ENCODE measurements at places on chromosomes 16 and 17.

DNA sequence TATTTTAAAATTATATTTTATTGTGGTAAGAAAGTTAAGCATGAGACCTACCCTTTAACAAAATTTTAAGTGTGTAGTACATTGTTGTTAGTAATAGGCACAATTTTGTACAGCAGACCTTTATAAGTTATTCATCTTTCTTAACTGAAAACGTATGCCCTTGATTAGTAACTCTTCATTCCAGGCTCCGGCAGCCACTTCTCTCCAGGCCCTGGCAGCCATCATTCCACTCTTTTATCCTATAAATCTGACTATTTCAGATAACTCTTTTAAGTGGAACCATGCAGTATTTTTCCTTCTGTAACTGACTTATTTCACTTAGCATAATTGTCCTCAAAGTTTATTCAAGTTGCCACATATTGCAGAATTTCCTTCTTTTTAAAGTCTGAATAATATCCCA, 348.2 kb downstream of the CDH11 start:
- DNase-seq = no peak

- DNase-seq = no peak
Measured at GRCh38 chr17:14080847-14081251, 11.5 kb downstream of the COX10 start.

GRCh38 chr17:148757-149156, 11.4 kb downstream of the SCGB1C2 start:
- DNase-seq = no peak

GRCh38 chr16:84093879-84094270, 22.9 kb downstream of the MBTPS1 start:
- no peak for DNase-seq

DNA sequence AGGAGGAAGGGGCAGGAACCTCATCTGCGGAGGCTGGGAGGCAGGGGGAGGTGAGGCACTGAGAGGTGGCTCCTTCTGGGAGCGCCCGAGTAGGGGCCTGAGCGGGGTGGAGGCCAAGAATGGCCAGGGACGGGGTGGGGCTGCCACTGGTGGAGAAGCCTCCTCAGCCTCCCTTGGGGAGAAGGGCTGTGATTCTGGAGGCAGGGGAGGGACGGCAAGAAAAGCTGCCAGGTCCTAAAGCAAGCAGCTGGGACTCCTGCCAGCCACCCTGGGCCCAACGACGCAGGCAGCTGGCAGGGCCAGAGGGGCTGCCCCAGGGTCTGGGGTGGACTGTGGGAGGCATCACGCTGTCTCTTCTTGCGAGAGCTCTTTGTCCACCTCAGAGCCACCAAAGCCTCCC, 12.7 kb upstream of the MLKL start:
- no peak for DNase-seq

DNA sequence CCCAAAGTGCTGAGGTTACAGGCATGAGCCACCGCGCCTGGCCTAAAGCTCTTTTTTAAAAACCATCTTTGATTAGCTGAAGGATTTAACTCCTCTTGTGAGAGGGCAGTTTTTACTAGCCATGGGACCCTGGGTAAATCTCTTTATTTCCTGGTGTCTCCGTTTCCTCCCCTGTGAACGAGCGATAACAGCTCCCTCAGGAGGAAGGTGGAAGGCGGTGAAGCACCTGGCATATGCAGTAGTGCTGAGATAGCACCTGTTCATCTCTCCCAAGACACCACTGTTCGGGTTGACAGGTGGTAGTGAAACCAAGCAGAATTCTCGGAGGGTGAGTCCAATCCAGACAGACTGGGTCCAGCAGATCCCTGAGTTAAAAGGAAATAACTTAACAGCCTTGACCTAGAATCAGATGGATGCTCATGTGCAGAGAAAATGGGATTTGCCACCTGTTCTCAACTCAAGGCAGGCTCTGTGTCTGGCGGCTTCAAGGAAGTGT, 86.2 kb downstream of the CRISPLD2 start:
- no peak for DNase-seq

DNA sequence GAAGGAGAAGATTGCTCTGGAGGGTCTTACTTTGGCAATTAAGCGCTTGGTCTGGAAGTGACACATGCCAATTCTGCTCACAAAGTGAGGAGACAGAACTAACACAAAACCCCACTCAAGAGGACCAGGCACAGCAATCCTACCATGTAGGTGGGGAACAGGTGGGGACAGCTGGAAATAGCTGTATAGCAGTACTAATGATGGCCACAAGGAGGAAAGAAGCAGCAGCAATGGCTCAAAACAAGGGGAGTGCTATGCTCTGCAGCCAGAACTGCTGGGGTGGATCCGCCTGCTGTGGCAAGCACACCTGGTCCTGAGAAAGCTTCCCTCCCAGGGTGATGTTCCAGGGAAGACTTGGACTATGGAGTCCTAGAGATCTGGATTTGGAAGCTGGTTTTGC, 17.0 kb upstream of the TMEM132E start:
- no peak for DNase-seq

GRCh38 chr17:40554646-40555295, 10.5 kb downstream of the CCR7 start:
- DNase-seq = no peak

- DNase-seq = no peak
Measured at GRCh38 chr17:42253578-42253977, 22.6 kb downstream of the STAT5B start.

GRCh38 chr17:38339891-38340290, 3.9 kb downstream of the GPR179 start:
- no peak for DNase-seq

GRCh38 chr16:8107296-8107695, 483.0 kb downstream of the TMEM114 start:
- no peak for DNase-seq

DNA sequence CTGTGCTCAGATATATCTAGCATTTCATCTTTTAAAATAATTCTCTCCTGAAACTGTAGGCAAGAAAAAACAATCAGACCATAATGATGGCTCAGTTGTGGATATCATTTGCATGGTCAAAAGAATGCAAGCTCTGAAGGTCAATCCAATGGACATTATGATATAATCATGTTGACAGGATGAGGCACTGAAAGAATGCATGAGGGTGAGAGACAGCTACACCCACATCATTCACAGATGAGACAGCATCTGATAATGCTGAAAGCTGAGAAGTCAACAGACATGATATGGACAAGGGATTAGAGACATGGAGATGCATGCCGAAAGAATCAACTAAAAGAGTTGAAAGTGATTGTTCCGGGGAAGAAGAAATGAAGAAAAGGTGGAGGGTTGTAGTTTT, 346.4 kb upstream of the CDH5 start:
- DNase-seq = no peak

- DNase-seq = no peak
Measured at GRCh38 chr16:86354641-86355513, 155.4 kb upstream of the FOXF1 start.

DNA sequence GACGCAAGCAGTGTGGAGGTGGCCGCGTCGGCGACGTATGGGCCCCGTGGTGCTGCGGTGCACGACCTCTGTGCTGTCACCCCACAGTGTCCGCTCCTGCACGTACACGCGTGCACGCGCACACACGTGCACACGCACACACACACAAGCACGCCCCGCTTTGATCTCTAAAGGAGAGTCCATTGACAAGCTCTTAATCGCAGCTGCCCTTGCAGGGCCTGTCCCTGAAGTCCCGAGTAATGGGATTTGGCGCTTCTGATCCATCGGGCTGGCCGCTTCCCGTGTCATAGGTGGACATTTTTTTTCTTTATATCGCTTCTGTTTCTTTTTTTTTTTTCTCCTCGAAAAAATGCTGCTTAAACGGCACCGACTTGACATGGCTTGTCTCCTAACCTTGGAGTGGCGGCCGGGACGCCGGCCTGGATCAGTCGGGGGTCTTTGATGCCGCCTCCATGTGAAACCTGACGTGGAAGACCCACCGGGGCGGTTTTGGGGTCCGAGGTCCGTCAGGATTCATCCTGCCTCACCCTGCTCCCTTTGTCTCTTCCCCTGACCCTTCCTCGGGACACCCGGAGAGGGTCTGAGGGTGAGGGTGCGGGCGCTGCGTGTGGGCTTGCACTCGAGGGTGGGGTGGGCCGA, 8.3 kb upstream of the AXIN1 start:
- no peak for DNase-seq

GRCh38 chr17:78673395-78673794, 96.2 kb upstream of the DNAH17 start:
- no peak for DNase-seq

DNA sequence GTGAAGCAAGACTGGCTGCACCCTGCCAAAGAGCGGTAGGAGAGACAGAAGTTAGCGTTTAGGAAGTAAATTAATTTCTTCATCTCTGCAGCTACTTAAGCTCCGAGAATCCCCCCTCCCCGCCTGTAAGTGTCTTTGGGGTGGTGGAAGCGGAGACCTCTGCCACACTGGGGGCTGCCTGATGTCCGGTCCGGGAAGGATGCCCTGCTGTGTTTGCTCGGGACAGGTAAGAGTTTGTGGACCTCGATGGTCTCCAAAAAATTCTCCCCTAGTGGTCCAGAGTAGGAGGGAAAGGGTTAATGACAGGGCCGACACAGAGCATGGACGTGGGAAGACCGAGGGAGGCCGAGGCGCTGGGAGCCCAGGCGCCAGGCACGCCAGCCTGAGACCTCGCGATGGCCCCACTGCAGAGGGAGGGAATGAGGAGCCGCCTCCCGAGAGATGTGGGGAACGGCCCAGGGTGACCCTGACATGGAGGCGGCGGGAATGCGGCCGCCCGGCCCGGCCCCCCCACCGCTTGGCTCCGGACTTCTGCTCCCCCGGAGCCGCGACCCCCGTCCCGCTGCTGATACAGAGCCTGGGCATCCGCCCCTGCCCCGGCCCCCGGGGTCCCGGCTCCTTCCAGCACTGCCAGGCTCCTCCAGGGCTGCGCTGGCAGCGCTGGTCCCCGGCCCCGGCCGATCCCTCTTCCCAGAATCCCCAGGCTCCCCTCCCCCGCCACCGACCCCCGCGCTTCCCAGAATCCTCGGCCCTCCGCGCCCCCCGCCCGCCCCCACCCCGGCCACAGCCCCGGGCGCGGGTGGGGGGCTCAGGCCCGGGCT, 680 bp downstream of the ZNF629 start:
- DNase-seq = peak; percentile 74

All from left hindlimb (tissue), 1 donor.